ENCODE measurements at places on chromosomes 11 and 22.
A peak's percentile ranks its signal among the peaks of the same experiment; 100 is the strongest.

DNA sequence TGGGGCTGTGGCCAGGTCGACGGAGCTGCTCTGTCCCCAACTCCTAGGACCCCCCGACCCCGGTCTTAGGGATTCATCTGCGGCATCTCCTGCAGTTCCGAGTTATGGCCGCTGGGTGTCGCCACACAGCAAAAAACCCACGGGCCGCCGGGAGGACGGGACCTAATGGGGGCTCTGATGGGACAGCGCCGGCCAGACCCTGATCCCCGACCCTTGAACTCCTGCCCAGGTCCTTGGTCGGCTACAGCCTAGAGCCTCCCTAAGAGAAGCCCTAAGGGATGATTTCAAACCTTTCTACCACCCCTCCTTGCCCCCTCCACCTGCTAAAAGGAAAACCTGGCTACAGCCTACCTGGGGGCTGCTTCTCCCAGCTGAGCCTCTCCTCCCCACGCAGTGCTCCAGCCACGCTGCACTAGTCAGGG is 30.8 kb upstream of the LRRC10B start:
- DNase-seq, result peak; percentile 58

DNA sequence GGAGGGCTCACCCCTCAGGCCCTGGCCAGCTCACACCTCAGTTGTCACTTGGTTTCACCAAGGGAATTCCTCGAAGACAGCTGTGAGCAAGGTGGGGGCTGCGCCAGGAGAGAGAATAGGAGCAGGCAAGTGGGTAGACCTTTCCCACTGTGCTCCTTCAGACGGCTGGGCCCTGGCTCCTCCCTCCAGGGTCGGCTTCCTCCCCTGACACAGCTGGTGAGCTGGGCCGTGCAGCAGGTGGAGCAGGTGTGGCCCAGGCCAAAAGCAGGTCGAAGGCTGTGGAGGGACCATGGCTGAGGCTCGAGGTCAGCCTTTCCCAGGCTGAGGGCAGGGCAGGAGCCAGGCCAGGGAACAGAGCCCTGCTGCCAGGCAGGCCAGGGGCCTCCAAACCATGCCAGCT is 12.5 kb upstream of the MYRF start:
- no peak for DNase-seq

DNA sequence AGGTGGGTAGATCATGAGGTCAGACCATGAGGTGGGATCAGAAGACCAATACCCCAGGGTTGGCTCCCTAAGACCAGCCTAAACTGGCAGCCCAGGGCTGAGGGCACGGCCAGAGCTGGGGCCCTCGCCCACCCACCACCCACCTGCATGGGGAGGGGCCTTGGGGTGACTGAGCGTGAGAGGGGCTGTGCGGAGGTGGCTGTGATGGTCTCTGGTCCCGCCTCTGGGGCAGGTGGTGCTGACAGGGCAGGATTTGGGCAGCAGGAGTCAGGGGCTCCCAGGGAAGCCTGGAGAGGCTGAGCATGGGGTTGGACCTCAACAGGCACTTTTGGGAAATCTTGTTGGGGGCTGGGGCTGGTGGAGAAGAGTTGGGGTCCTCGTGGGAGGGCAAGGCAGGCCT is 39.8 kb upstream of the MUC5AC start:
- no peak for DNase-seq

DNA sequence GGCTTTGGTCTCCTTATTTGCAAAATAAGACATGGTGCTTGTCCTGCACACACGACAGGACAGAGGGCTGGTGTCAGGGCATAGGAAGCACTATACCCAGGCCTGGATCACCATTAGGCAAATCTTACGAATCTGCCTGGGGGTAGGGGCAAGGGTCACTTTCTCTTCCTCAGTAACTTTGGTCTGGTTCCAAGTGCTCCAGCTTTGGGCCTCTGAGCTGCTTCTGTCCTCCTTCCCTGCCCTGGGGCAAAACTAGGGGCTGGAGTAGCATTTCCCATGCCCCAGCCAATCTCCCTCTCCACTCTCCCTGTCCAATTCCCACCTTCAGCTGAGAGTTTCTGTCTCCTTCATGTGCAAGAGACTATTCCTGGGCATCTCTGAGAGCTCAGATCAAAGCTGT is 123.7 kb upstream of the NECTIN1 start:
- DNase-seq, result no peak

DNA sequence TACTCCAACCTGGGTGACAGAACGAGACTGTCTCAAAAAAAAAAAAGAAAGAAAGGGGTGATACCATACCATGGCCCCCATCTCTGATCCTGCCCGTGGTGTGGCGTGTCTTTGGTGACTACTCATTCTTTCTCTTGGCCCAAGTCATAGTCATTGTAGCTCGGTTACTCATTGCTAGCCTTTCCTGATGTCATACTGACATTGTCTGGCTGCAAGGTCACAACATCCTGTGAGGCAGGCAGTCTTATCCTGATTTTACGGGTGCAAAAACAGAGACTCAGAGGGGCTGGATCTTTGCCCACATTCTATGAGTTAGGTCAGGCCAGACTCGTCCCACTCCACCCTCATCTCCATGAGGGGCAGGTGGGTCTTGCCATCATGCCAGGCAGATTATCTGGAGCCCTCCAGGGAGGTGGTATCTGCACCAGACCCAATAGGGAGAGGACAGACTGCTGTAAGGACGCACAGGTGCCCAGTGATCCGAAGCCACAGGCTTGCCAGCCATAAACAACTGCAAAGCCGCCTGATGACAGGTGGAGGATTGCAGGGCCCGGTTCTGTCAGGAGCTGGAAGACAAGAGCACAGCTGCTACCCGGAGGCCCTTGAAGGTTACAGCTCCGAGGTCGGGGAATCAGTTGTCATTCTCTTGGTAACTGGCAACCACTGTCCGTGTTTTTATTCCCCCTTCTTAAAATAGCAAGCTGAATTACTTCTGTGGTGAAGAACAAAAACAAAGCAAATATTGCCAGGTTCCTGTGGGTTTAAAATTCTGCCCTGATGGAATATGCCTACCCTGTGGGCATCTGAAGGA is 13.8 kb downstream of the TOM1 start:
- DNase-seq, result peak; percentile 22

- no peak for DNase-seq
Measured at GRCh38 chr22:46478083-46478551, 59.3 kb downstream of the CELSR1 start.

DNA sequence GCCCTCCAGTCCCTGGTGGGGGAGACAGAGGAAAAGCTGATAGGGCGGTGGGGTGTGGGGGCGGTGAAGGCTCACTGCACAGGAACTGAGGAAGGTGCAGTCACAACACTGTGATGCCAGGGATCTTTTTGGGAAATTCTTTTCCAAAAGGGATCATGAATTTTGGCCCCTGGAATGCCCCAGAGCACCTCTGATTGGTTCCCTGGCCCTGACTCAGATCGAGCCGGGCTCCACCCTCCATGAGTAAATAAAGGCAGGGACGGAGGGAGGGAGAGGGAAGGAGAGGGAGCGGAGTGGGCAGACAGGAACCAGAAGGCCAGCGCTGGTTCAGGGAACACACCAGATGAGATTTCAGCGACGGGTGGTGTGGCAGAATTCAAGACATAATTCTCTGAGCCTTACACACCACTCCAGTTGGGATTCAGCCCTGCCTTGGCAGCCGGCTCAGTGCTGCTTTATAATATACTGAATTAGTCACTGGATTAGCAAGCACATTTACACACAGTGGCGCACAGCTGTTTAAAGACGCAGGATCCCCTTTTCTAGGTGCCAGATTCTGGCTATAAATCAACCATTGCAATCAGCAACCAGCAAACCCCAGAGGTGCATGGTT is 80.3 kb downstream of the ETS1 start:
- no peak for DNase-seq

- no peak for DNase-seq
Measured at GRCh38 chr11:69862331-69862771, 43.1 kb upstream of the FGF3 start.

- DNase-seq, result no peak
Measured at GRCh38 chr11:124518989-124519451, 24.4 kb downstream of the OR8B12 start.

- no peak for DNase-seq
Measured at GRCh38 chr11:95324826-95325225, 93.8 kb upstream of the SESN3 start.

GRCh38 chr22:24938741-24939341 is 7.7 kb downstream of the LHFPL7 start:
- DNase-seq, result peak; percentile 7

- no peak for DNase-seq
Measured at GRCh38 chr11:95521133-95521542, 268.4 kb downstream of the FAM76B start.

DNA sequence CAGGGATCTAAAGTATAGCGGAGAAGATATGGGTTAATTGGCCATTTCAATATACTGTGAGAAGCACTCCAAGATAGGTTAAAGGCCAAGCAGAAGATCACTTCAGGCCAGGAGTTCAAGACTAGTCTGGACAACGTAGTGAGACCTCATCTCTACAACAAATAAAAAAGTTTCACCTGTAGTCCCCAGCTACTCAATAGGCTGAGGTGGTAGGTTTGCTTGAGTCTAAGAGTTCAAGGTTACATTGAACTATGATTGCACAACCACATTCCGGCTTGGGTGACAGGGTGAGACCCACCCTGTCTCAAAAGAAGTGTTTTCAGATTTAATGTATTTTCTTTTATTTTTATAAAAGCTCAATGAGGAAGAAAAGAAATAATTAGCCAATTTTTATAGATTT is 25.4 kb downstream of the PATL1 start:
- no peak for DNase-seq

DNA sequence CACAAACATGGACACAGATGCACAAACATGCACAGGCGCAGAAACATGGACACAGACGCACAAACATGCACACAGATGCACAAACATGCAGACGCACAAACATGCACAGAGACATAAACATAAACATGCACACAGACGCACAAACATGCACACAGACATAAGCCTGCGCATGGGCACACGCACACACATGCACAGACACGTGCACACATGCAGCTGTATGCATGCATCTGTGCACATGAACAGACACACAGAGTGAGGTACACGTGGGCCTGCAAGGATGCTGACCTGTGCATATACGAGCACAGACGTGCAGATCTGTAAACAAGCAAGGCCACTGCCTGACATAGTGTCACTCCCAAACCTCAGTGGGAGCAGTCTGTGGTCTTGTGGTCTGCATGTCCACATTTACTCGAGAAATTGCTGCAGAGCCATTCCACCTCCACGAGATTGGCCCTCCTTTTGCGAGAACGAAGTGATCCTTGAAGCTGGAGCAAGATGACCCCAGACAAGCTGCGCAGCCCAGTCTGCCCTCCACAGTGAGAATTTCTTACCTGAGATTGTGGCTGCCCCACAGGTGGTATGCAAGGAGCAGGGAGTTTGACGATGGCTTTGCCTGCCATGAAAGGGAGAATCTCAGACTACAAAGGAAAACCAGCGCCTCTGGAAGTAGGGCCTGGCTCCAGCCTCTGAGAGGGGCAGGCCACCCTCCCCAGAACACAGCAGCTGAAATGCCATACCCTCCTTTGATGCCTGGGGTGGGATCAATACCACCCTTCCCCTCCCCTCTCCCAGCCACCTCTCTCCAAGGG is 299.9 kb downstream of the BRD1 start:
- no peak for DNase-seq

DNA sequence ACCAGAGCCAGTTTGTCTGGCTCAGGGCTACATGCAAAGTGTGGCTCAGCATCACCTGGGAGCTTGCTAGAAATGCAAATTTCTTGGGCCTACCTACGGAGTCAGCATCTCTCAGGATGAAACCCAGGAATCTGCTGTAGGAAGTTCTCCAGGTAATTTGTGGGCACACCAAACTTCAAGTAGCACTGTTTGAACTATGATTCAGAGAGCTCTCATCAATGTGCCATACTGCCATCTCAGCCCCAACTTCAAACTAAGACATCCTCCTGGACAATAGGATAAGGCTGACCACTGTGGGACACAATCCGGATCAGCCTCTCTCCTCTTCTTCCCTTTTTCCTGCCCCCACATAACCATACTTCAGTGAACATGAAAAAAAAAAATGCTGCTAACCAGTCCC is 374.5 kb downstream of the METTL15 start:
- DNase-seq, result no peak

- DNase-seq, result no peak
Measured at GRCh38 chr11:104772806-104773241, 125.4 kb downstream of the CASP12 start.

All from activated CD4-positive, alpha-beta T cell treated with anti-CD3 and anti-CD28 coated beads, Interleukin-2, amount 50 U/mL, for 48 hours (primary cell).